ENCODE measurements at places on chromosomes 1 and 21.

DNA sequence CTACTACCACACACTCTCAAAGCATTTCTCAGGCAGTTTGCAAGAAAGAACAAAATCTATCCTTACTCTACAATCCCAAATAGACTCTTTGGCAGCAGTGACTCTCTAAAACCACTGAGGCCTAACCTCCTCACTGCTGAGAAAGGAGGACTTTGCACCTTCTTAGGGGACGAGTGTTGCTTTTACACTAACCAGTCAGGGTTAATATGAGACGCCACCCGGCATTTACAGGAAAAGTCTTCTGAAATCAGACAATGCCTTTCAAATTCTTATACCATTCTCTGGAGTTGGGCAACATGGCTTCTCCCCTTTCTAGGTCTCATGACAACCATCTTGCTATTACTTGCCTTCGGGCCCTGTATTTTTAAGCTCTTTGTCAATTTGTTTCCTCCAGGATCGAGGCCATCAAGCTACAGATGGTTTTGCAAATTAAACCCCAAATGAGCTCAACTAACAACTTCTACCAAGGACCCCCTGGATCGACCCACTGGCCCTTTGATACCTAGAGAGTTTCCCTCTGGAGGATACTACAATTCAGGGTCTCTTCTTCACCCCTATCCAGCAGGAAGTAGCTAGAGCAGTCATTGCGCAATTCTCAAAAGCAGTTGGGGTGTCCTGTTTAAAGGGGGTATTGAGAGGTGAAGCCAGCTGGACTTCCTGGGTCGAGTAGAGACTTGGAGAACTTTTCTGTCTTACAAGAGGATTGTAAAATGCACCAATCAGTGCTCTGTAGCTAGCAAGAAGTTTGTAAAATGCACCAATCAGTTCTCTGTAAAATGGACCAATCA, 2.0 kb upstream of the FMO4 start:
- no peak for DNase-seq

DNA sequence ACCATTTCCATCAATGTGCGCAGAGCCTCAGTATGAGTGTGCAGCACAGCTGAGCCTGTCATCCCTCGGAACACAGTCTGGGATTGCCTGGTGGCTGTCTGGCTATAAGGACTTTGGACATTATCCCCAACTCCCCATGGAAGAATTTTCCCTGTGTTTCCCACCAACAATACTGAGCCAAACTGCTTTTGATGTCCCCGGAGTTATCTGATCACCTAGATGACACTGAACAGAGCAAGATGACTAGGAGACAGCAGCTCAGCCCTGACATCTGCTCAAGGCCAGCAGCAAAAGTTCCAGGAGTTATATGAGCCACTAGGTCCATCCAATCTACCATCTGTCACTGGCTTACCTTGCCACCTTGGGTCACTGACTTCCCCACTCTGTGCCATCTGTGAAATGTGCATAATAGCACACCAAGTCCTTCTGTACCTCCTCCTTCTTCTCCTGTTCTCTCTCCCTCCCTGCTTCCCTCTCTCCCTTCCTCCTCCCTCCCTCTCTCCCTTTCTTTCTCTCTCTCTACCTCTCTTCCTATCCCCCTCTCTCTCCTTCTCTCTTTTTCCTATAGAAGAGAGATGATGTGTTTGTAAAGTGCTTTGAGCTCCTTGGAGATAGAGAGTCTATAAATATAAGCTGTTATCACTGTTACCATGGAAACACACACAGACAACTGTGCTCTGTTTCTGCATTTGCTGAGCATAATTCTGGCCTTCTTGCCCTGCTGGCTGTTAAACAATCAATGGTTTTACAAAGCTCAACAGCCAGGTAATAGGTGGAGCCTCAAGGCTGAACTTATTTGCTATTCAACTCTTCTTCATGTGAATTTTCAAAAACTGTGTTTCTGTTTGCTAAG, 19.7 kb upstream of the ATP1B1 start:
- DNase-seq, result no peak

GRCh38 chr1:107047602-107048001, 8.9 kb upstream of the PRMT6 start:
- no peak for DNase-seq

- no peak for DNase-seq
Measured at GRCh38 chr1:6961905-6962477, 176.7 kb downstream of the CAMTA1 start.

DNA sequence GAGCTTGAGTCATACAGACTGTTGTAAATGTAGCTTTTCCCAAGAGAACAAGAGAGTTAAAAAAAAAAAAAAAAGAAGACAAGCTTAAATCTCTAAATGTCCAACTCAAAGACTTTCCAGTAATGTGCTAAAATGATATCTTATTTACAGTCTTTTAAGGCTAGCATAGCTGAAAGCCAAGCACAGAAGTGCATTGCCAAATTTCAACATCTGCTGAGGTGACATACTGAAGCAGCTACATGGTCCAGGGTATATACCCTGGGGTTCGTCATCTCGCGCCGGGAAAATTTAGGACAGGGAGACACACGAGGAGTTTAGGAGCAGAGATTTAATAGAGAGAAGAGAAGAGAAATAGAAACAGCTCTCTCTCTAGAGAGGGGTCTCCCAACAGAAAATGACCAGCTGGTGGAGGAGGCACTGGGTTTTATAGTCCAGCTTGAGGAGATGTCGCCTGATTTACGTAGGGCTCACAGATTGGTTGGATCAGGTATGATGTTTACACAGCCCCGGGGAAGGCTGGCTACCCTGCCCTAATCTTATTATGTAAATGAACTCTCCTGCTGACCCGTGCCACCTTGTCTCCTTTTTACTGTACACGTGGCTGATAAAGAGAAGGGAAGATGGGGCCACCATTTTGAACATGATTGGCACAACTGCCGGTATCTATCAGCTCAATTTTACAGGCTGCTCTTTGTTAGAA, 172.7 kb downstream of the TRIM33 start:
- no peak for DNase-seq

DNA sequence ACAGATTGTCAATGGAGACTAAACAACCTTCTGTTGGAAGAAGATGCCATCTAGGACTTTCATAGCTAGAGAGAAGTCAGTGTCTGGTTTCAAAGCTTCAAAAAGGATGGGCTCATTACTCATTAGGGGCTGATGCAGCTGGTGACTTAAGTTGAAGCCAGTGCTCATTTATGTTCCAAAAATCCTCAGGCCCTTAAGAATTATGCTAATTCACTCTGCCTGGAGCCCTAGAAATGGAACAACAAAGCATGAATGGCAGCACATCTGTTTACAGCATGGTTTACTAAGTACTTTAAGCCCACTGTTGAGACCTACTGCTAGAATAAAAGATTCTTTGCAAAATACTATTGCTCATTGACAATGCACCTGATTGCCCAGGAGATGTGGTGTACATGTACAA, 63.7 kb downstream of the TTC3 start:
- DNase-seq, result no peak

- no peak for DNase-seq
Measured at GRCh38 chr1:29309075-29309474, 72.8 kb downstream of the PTPRU start.

DNA sequence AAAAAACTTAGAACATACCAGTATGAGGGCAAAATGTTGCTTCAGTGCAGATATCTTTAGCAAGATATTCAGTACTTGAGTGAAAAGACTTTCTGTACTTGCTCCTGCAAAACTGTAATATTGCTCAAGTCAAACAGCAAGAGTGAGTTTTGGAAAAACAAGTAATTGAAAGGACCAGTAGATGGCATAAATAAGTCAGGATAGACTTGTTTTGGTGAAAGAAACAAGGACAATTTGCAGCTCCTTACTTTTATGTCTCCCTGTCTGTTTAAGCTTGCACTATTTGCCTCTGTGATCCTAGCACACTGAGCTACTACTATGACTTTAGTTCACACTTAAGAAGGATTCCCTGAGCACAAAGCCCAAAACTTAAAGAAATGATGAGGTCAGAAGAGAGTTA, 39.1 kb downstream of the IFI44 start:
- no peak for DNase-seq

DNA sequence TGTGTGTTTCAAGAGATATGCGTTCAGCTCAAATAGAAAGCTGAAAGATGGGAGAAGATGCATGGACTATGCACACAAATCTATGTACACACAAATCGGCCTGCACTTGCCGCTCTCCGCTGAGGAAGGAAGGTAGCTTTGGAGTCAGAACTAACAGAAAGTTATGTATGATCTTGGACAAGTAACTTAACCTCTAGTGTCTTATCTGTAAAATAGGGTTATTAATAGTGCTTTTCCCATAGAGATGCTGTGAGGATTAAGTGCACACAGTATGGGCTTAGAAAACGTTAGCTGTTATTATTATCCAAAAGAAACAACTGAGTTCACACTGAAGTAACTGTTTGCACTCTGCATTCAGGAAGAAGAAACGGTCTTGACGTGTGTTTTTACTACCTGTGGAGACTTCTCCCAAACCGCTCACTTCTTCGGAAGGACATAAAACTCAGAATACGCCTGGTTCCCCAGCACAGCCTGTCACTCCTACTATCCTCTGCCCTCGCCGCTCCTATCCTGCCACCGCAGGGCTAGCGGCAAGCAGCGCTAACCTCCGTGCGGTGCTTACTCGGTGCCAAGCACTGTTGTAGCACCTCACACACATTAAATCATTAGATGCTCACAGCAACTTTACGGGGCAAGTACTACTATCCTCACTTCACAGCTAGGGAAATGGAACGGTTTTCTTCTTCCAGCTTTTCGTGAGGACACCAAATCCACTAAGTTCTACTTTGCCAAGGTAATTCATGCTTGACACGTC, 1.3 kb downstream of the TGFBR3 start:
- no peak for DNase-seq

GRCh38 chr1:210003501-210003900, 65.5 kb downstream of the SYT14 start:
- DNase-seq, result no peak

- DNase-seq, result no peak
Measured at GRCh38 chr1:66239834-66240233, 294.1 kb upstream of the SGIP1 start.

DNA sequence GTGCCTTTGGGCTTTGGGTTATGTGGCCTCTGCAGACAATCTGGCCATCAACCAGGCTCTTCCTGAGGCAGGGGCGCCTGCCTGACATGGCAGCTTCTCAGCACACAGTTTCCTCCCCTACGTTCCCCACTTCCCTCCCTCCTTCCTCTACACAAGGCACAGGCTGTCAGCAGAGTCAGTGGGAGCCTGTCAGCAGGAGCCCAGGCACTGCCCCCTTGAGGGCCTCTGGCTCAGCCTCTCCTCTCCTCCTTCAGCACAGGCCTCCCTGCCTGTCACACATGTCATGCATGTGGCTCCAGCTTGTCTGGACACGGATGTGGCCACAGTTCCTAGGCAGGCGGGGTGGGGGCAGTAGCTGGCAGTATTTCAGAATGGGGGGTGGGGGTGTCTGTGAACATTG, 52.2 kb upstream of the ARTN start:
- DNase-seq, result no peak

DNA sequence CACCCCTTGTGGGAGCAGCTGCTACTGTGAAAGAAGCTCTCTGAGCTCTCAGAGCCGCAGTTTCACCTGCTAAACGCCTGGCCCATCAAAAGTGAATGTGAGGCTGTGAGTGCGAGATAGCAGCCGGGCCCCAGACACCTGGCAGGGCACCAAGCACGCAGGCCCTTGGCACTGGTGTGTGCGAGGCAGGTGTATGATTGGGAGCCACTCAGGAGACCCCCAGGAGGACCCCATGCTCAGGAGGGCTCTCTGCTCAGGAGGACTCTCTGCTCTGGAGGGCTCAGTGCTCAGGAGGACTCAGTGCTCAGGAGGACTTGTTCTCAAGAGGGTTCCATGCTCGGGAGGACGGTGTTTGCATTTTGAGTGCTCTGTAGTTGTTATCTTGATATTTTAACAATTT, 14.3 kb upstream of the ADARB1 start:
- no peak for DNase-seq

DNA sequence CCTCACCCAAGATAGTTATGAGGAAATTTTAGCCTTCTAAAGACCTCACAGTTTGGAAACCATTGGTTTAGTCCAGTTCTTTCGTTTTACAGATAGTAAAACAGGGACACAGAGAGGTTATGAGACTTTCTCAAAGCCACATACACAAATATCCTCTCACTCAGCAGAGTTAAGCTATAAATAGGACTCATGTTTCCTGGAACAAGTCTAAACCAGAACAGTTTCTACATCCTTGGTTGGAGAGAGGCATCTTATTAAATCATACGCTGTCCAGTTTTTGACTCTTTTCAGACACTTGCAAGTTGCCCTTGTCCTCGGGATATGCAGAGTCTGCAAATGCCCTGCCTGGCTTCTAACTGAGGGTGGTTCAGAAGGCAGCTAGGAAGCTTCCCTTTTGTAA, 462.1 kb upstream of the DEPDC1 start:
- DNase-seq, result no peak

DNA sequence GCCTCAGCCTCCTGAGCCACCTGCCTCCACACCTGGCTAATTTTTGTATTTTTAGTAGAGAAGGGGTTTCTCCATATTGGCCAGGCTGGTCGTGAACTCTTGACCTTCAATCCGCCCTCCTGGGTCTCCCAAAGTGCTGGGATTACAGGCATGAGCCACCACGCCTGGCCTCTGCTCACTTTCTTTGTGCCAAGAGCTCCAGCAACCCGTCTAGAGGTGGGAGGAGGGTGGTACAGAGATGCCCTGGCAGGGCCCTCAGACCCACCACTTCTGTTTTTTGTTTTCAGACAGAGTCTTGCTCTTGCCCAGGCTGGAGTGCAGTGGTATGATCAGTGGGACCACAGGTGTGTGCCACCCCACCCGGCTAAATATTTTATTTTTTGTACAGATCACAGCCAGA, 6.9 kb upstream of the SYNC start:
- DNase-seq, result no peak

GRCh38 chr1:206030714-206031113, 7.0 kb upstream of the CTSE start:
- DNase-seq, result no peak

GRCh38 chr21:23876925-23877558, 1730.2 kb downstream of the MRPL39 start:
- no peak for DNase-seq

- no peak for DNase-seq
Measured at GRCh38 chr1:116311756-116312680, 61.0 kb upstream of the ATP1A1 start.

DNA sequence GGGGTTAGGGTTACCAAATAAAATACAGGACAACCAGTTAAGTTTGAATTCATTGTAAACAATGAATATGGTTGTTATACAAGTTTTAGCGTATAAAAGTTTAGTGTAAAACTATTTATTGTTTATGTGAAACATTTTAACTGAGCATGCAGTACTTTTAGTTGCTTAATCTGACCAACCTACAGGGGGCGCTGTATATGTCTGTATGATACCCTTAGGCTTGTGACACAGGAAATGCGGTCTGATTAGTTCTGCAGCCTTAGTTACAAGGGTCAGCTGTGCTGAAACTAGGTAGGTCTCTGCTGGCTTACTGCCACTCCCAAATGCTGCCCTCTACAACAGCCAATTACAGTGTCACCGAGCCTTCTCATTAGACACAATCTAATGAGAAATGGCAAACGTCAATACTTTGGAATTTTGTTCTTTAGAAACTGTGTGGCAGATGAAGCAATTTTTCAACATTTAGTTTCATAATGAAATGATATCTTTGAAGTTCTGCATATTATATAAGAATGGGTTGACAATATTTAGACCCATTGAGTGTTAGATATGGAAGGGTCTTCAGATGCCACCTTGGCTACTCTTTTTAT, 56.2 kb downstream of the NTNG1 start:
- DNase-seq, result no peak
